Small intestine (tissue), 16 donors: ENCODE measurements at places on chromosomes 5 and 9. TPM values are rescaled to one million over a fixed set of nuclear protein-coding genes. Genes with fewer than 3 reads are reported as not detected.
A peak's percentile ranks its signal among the peaks of the same experiment; 100 is the strongest.

GRCh38 chr9:35646153-35646532, 4.6 kb downstream of the SIT1 start:
- DNase-seq: peak; percentile 77

DNA sequence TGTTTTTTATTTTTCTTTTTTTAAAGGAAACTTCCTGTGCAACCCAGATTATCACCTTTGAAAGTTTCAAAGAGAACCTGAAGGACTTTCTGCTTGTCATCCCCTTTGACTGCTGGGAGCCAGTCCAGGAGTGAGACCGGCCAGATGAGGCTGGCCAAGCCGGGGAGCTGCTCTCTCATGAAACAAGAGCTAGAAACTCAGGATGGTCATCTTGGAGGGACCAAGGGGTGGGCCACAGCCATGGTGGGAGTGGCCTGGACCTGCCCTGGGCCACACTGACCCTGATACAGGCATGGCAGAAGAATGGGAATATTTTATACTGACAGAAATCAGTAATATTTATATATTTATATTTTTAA, 2.1 kb downstream of the CSF2 start:
- no peak for DNase-seq

DNA sequence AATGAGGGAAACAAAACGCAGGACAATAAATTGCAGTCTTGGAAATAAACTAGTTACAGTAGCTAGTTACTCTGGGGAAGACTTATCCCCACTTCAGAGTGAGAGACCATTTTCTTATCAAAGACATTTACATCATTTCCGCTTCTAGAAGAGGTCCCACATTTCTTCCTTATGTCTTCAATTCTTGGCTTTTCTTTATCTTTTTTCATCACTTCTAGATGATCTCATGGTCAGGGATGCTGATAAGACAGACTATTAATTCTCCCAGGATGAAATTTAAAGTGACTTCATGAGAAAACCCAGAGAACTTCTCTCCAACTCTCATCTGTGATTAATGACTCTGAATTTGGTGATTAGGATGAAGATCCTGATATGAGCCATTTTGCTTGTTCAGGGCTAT, 229.1 kb downstream of the MTRR start:
- no peak for DNase-seq

DNA sequence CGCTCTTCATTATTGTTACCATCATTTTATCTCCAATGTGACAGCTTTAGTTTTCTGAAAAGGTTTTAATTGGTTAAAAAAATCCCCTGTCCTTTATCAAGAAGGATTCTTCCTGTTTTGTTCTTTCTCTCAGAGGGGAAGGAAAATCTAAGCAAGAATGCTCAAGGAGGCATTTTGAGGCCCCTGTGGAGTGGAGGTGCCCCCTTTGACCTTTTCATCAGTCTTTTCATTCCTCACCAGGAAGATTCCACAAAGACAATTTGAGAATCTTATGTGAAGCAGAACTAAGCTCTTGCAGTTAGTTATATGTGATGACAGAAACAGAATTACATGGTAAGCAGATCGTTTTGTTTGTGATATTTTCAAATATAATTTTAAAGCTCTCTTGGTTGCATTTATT, 489.6 kb downstream of the MAN2A1 start:
- DNase-seq: no peak

- peak; percentile 65 for DNase-seq
Measured at GRCh38 chr9:98248737-98249474, 6.5 kb downstream of the TBC1D2 start.

- no peak for DNase-seq
Measured at GRCh38 chr5:129958581-129958980, 54.3 kb downstream of the CHSY3 start.

DNA sequence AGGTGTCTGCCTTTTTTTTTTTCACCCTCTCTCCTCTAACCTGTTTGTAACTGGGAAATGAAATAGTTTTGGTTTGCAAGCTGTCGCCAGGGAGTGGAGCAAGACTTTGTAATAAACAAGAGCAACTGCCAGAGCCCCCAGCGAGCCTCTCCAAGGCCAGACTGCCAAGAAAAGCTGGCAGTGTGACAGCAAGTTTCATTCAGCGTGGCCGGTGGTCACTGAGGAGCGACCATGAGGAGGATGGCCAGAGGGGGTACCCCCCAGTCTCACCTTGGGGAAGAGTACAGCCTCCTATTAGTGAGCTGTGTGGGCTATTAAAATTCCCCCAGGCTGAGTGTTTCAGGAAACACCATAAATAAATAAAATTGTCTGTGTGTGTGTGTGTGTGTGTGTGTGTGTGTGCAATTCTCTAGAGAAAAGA, 49.9 kb downstream of the ZFAND5 start:
- DNase-seq: peak; percentile 79

GRCh38 chr9:80163889-80164288, 592.1 kb downstream of the TLE4 start:
- DNase-seq: no peak

GRCh38 chr5:171673328-171673727, 112.3 kb upstream of the SMIM23 start:
- peak; percentile 7 for DNase-seq

- no peak for DNase-seq
Measured at GRCh38 chr5:56350011-56350596, 117.0 kb upstream of the ANKRD55 start.

- DNase-seq: no peak
Measured at GRCh38 chr9:137313956-137314560, 12.0 kb upstream of the NRARP start.

DNA sequence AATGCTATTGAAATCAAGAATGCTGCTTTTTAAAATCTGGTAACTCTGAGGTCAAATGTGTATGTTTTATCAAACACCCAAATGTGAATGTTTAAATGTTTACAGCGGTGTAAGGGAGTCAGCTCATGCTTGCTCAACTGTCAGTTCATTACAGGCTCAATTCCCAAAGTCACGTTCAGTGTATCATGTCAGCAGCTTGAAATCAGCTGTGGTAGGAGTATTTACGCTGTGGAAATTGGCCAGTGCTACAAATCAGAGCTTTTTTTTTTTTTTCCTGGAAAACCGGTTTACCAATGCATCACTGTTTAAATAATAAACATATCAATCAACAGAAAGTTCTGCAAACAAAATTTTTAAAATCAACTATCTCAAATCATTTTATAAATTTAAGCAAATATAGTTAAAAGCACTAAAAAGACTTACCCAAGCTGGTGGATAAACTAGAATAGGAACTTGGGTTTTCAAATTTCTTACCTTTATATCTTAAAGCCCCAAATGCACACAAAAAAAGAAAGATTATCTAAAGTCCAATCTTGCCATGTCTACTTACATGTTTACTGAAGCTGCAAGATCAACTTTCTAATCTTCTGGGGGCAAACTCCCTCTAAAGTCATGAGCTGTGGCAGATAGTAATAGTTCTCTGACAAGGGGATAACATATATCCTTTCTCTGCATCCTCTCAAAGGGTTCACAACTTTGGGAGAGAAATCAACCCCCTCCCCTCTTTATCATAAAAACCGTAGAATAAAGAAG, 57.6 kb upstream of the GRAMD2B start:
- DNase-seq: peak; percentile 48

GRCh38 chr5:106451998-106452397, 1218.7 kb downstream of the EFNA5 start:
- peak; percentile 2 for DNase-seq

GRCh38 chr9:112111461-112111860, 63.6 kb downstream of the SUSD1 start:
- DNase-seq: no peak

DNA sequence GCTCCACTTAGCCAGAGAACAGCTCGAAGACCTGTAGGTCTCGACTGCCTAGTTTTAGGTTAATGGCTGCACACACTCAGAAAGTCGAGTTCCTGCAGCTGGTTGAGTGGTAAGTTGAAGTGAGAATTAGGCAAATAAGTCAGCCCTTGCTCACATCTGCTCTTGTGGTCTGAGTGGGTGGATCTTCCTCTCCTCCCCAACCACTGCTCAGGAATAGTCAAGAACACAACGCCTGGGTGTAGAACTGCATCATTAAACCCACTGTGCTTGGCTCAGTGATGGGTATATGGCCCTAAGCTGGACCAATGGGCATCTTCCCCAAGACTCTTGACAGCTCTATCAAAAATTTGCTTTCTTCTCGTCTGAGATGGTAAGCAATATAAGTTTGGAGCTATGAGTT, 20.9 kb upstream of the ADAM19 start:
- peak; percentile 26 for DNase-seq

- no peak for DNase-seq
Measured at GRCh38 chr5:55063899-55064298, 38.5 kb upstream of the GZMA start.

- DNase-seq: no peak
Measured at GRCh38 chr5:142120247-142120935, 11.8 kb downstream of the NDFIP1 start.

DNA sequence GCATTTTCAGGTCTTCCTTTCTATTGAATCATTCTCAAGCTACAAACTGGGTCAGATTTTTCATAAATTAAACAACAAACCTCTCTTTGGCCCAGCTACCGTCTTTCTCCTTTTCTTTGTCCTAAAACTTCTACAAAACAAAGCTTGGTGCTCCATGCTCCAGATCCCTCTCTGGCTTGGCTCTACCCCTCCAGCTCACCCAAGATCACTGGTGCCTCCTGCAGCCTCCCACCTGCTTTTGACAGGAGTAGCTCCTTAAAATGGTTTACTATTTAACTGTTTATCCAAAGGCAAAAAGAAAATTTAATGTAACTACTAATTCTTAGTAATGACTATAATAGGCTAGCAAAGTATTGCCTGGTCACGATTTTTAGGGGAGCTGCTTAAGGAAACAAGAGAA, 10.7 kb upstream of the SERINC5 start:
- no peak for DNase-seq

DNA sequence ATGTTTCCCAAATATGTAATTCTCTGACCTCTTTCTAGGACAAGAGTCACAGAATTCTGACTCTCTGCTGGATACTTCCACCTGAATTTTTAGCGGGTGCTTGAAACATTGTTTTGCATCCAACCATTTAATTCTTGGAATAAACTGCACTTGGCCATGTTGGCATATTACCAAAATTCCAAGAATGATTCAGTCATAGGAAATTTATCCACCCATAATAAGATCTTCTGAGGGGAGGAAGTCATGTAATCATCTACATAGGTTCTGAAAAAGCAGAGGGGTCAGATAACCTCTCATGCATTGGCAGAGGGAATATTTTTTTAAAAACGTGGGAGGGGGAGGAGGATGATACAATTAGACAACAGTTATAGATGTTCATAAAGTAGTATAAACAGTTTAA, 156.9 kb downstream of the PAM start:
- no peak for DNase-seq

- DNase-seq: no peak
Measured at GRCh38 chr5:135481387-135481786, 29.2 kb upstream of the TIFAB start.

DNA sequence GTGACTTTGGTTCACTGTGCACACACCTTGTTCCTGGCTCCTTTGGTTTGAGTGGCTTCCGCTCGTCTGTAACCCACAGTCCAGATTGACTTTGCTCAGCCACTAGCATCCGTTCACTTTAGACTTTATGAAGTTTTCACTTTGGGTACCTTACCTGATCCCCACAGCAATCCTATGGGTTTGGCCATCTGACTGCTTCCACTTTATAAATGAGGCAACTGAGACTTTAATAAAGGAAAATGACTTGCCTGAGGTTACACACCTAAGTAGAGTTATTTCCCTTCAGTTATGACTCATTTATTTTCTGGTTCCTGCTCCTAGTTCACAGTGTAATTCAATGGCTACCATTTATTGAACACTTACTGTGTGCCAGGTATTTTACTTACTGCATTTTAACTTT, 94.2 kb upstream of the SAP30L start:
- DNase-seq: no peak

GRCh38 chr5:144422018-144422727, 251.5 kb downstream of the KCTD16 start:
- no peak for DNase-seq

GRCh38 chr5:52743529-52743928, 44.2 kb upstream of the ITGA1 start:
- no peak for DNase-seq

DNA sequence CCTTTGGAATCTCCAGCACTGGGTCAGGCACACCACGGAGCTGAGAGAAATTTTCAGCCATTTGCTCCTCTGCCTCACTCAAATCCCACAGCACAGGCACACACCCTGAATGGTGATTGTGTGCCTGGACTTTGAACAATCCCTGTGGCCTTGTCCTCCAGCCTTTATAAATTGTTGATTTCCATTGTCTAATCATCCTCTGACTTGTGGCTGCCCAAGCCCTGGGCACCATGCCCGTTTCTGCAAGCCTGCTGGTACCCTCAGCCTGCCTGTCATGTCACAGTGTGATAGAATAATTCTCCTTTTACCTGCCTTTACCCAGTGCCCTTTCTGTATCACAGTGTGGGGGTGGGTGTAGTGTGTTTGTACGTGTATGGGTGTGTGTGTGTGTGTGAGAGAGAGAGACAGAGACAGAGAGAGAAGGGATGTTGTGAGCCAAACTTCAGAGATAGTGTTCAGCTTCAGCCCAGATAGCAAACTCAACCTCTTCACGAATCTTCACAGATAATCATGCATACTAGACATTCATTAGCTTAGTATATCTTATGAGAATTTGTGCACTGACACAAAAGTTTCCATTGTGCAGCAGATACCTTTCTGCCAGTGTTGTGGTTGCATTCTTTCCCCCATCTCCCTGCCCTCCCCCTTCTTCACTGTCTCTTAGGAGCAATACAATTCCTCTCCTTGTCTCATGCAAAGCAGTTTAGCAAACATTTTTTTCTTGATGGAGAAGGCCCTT, 27.8 kb upstream of the SLC44A1 start:
- peak; percentile 58 for DNase-seq

- DNase-seq: peak; percentile 90
Measured at GRCh38 chr5:18745988-18746615, 1111.8 kb downstream of the TAF11L14 start.

DNA sequence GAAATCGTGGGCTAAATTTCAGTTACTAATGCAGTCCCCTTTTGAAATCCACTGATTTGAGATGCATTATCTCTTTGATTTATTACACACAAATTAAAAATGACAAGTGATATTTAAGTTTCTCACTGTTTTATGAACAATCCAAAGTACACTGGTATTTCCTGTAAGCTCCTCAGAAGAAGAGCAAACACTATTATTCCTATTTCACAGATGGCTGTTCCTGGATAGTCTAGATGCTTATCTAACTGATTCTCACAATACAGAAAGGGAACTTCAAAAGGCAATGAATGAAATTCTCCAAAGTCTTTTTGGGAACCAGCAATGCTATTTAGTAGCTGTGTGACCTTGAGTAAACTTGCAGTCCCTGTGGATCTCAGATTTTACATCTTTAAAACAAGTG, 404.7 kb upstream of the DAB2 start:
- no peak for DNase-seq

Gene GPR151
- not detected for polyA plus RNA-seq

Gene SPINK6
- not detected for polyA plus RNA-seq

Gene IFNB1
- not detected for polyA plus RNA-seq

Gene NXNL2
- not detected for polyA plus RNA-seq

Gene LRRTM2
- polyA plus RNA-seq: not detected

Gene ADAMTS12
- polyA plus RNA-seq: 2.8 TPM

Gene C5orf34
- 0.22 TPM for polyA plus RNA-seq

Gene YTHDC2
- polyA plus RNA-seq: 25.8 TPM

Gene ZFP2
- 0.27 TPM for polyA plus RNA-seq

Gene PCDHA9
- not detected for polyA plus RNA-seq

Gene FGF18
- polyA plus RNA-seq: 0.54 TPM

Gene FOXD4L6
- polyA plus RNA-seq: 0.01 TPM

Gene ZNF300
- polyA plus RNA-seq: 1.6 TPM

Gene MAST4
- polyA plus RNA-seq: 4.7 TPM

Gene HTR4
- polyA plus RNA-seq: 1.6 TPM

Gene SLC6A19
- polyA plus RNA-seq: 192 TPM

Gene NRG2
- 0.19 TPM for polyA plus RNA-seq

Gene SDHA
- 115 TPM for polyA plus RNA-seq
